ENCODE measurements at places on chromosomes 6 and 20.

DNA sequence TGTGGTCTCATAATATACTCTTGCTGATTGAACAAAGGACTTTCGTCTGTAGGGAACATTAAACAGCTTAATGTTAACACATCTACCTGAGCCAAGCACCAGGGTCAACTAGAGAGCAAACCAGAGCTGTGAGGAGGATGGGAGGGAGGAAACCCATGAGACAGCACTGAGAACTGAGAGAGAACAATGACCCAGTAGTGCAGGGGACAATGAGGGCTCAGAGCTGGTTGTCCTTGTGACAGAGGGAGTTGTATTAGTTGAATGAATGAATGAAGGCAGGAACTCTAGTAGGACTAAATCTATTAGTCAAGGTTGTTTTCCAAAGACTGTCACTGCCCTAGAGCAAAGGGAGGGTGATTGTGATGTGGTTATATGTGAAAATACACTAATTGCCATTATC, 28.2 kb upstream of the GSTA4 start:
- DNase-seq: no peak

DNA sequence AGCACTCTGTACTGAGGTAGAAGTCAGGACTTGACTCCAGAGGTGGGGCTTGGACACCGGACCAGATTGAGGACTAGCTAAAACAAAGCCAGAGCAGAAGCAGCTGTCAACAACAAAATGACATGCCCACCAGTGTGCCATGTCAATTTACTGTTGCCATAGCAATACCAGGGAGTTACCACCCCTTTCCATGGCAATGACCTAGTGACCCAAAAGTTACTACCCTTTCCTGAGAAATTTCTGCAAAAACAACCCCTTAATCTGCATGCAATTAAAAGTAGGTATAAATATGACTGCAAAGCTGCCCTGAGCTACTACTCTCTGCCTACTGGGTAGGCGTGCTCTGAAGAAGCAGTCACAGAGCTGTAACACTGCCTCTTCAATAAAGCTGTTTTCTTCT, 21.0 kb downstream of the MAP3K5 start:
- DNase-seq: no peak

DNA sequence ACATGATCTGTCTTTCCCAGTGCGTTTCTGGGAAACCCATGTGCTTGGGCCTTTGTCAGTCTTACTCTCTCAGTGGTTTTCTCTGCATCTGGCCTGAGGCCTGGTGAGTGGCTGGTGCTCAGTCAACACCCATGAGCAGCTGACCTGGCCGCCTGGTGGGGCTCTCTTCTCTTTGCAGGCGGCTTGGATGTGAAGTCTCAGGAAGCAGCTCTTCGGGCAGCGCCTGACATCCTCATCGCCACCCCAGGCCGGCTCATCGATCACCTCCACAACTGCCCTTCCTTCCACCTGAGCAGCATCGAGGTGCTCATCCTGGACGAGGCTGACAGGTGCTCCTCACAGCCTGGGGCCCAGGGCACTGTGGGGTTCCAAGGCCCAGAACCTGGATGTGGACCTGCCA, 10.8 kb downstream of the DDX27 start:
- DNase-seq: no peak

GRCh38 chr20:44527716-44528199, 5.9 kb upstream of the SERINC3 start:
- no peak for DNase-seq

GRCh38 chr20:6784210-6784631, 16.7 kb downstream of the BMP2 start:
- DNase-seq: no peak

DNA sequence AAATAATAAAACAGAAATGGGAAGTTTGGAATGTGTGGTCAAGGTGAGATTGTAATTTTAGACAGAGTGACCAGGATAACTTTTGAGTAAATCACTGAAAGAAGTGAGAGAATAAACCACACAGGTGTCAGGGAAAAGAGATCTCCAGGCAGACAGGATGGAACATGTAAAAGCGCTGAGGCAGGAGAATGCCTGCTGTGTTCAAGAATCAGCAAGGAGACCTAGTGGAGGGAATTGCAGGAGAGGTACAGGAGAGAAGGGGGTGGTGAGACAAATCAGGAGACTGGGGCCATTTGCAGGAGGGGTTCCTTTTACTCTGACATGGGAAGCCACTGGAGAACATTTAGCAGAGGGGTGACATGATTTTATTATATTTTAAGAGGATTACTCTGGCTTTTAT, 456.7 kb downstream of the NKAIN2 start:
- no peak for DNase-seq

- DNase-seq: no peak
Observed at GRCh38 chr6:26021350-26022131, 58.9 kb downstream of the TRIM38 start.

- DNase-seq: no peak
Observed at GRCh38 chr6:154518396-154518795, 7.9 kb upstream of the CNKSR3 start.

DNA sequence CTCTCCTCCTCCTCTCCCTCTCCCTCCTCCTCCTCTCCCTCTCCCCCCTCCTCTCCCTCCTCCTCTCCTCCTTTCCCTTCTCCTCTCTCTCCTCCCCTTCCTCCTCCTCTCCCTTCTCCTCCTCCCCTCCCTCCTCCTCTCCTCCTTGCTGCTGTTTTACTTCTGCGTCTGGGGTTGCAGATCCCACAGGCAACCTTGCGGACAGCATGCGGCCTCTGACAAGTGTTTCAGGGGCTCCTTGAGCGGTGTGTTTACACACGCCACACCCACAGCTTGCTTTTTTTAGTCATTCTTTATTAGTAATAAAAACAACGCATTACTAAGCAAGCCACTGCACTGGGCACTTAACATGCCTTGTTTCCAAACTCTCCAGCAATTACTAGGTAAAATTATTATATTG, 81.9 kb downstream of the TFAP2C start:
- no peak for DNase-seq

- no peak for DNase-seq
Observed at GRCh38 chr20:1815502-1816085, 79.6 kb upstream of the SIRPA start.

DNA sequence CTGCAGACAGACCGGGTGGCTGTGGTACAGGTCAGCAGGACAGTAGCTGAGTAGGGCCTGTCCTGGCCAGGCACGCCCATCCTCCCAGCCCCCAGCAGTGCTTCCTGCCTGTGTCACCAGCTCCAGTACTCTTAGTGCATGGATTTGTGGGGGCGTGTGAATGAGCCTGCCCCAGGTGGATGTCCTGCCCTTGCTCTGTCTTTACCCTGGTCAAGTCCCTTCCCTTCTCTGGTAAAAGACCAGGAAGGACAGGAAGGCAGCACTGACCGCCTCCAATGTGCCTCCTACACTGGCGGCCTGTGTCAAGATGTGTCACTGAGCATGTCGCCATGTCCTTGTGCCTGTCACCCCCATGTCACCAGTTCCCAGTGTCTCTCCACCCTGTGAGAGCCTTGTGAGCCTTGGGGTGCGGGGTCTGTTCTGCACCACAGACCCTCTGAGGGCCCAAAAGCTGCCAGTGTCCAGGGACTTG, 11.9 kb downstream of the TEAD3 start:
- DNase-seq: no peak
